ENCODE measurements at places on chromosomes 11 and 22.

DNA sequence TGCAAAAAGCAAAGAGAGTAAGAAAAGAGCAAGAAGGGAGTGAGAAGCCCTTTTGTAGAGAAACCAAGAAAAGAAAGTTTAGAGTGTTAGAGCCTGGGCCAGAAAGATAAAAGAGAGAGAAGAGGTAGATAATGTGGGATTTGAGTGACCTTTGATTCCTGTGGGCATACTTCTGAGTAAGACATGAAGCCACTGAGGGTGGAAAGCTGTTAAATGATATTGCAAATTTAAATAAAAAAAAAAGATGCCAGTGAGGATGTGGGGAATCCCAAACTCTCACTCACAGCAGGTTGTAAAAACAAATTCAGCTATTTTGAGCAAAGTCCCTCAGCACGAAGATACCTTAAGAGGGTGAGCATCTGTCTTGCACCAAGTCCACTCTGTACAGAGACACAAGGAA is 59.4 kb upstream of the TOP3B start:
- DNase-seq = no peak

DNA sequence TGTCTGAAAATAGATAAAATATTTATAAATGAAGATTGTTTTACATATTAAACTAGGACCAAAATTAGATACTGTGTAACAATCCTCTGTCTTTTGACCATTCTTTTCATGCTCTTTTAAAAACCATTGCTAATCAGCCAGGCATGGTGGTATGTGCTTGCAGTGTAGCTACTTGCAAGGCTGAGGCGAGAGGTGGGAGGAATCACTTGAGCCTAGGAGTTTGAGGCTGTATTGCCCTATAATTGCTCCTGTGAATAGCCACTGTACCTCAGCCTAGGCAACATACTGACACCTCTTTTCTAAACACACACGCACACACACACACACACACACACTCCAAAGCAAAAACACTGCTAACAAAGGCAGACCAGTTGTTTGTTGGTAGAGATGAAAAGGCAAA is 259.2 kb downstream of the JRKL start:
- DNase-seq = no peak

- DNase-seq = no peak
These were observed 541.4 kb downstream of the BRD1 start for GRCh38 chr22:49286181-49286760.

GRCh38 chr22:48488149-48488551 is 1339.5 kb downstream of the BRD1 start:
- DNase-seq = no peak

GRCh38 chr22:46374663-46375474 is 39.4 kb downstream of the TRMU start:
- DNase-seq = no peak

GRCh38 chr11:31521497-31522150 is 12.1 kb downstream of the ELP4 start:
- no peak for DNase-seq

DNA sequence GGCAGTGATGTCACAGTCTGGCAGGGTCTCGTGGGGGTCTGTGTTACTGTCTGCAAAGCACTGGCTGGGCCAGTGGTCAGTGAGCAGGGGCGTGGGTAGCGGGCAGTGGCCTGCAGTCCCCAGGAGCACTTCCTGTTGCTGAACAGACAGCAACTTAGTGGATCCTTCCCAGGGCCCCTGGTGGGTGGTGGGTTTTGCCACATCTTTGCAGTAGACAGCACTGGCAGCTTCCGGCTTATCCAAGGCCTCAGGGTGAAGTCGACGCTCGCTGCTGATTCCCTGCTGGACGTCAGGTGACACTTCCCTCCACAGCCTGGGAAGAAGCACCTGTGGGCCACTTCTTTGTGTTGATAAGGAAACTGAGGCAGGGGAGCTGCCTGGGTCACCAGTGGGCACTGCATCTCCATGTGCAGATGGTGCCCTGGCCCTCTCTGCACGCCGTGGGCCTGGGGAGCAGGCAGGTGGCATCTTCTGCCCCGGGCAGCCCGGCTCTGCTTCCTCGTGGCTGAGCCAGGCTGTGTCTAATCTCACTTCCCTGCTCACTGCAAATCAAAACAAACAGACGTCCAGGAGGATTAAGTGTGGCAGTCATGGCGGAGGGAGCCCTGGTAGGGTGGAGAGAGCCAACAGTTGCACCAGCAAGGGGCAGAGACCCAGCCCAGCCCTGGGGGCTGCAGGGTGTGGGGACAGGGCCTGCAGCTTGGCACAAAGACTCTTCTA is 79.8 kb downstream of the KCNQ1 start:
- no peak for DNase-seq

DNA sequence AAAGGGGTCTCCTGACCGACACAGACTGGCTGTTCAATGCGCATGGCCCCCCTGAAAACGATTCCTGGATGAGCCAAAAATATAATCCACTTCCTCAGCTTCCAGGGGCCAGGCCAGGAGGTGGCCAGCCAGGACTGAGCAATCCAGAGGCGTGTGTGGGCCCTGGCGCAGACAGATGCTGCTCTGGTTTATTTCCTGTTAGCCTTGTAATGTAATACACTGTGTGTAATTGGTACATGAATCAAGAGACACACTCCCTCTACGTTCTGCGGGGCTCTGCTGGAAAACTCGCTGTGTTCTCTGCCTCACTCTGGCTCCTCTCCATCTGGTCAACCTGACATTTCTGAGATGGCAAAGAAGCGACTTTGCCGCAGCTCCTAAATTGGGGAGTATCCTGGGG is 26.3 kb upstream of the ISX start:
- no peak for DNase-seq

DNA sequence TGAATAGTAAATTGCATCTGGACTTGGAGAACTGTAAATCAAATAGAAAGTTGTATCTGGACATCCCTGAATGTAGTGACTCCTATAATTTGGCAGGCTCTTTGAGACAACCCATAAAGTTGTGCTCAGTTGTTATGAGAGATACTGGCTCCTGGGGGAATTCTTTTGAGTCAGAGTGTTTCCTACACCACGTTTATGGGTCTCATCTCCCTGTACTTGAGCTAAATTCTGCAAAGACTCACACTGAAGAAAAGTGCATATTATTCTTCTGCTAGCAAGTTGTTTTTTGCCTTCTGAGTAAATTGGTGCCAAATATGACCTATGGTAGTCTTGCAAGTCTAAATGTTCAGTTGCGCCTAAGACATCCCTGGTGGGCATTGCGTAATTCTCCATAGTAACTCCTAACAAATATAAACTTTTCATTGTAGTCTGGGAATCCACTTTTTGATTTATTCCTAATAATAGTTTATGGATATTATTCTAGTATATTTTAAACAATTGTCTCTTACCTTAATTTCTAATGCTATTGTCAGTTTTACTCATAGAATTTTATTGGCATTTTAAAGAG is 5.0 kb downstream of the ZNF215 start:
- DNase-seq = no peak

- DNase-seq = no peak
These were observed 41.4 kb downstream of the DGCR2 start for GRCh38 chr22:19080853-19081252.

DNA sequence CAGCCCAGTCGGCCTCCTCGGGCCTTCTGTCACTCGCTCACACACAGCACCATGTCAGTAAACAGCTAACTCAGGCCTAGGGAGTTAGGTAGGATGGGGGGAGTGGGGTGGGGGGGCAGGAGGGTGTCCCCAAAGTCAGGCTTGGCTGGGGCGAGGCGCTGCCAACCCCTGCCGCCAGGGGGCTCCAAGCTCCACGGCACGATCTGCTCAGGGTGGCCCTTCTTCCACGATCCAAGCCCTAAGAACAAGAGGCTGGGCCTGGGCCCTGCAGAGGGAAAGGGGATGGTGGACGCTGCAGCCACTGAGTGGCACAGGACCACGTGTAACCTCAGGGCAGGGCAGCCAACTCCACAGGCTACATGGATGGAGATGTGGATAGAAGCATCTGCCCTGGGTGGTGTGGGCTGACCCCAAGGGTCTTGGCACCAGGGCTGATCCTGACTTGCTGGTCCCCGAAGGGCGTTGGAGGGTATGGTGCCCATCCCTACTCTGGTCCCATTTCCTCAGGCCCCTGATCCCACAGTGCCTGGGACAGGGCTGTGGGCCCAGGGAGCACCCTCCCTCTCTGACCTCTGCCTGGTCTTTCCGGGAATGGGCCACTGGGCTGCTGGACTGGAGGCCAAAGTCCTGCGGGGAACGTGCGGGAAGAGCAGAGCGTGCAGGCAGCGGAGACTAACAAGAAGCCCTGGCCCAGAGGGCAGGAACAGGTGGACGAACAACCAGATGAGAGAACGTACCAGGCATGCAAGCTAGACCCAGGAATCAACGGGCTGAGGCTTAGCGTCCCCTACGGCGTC is 29.1 kb upstream of the TXNRD2 start:
- peak; percentile 65 for DNase-seq

DNA sequence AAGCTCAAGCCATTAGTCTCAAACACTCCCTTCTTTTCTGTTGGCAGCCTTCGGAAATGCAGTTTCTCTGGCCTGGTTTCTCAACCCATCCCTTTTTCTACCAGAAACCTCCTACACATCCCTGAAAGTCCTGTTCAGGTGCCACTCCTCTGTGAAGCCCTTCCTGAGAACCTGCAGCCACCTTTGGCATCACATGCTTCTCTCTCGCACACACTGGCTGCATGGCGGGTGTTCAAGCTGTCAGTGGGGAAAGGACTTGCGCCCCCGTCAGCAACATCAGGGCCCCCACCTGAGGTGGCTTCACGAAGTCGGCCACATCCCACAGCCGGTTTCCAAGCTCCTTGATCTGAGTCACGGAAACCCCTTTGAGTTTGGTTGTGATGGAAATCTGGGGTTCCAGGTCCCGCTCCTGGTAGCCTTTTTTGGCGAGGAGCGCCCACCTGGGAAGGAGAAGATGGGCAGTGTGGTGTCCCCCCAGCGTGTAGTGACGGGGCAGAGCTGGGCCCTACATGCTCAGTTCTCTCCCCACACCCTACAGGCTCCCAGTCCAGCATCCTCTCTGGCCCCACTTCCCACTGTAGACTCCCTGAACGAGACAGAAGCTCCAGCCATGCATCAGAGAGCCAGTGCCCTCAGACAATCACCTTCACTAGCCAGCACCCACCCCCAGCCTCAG is 1.7 kb upstream of the LRRC74B start:
- DNase-seq = no peak

DNA sequence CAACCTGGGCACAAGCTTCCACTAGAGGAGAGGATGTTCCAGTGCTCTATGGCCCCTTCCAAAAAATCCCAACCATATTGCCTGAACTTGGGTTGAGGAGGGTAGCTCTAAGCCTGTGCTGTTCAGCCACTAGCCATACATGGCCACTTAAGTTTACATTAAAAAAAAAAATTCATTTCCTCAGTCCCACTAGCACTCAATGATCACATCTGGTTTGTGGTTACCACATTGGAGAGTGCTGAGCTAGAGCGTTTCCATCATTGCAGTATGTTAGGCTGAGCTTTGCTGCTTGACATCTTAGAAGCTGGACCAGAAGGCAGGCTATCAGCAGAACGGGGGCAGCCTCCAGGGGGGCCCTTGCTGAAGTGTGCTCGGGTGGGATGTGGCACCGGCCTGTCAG is 43.5 kb upstream of the CYP2D6 start:
- no peak for DNase-seq

GRCh38 chr11:65634905-65635731 is 2.8 kb upstream of the SIPA1 start:
- DNase-seq = no peak

DNA sequence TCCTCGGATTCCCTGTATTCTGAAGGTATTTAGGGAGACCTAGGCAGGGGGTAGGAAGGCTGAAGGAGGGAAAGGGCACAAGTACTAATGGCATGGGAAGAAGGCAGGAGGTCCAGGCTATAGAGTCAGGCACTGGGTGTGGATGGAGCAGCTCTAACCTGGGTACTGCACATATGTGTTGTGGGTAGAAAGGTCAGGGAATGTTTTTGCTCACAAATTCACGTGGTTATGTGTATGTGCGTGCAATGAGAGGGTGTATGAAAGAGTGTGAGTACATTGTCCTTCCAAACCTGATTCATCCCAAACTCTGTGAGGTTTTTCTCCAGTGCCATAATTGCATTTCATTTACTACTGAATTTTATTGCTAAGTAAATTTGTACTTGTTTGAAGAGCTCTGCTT is 23.2 kb downstream of the DNHD1 start:
- DNase-seq = no peak

DNA sequence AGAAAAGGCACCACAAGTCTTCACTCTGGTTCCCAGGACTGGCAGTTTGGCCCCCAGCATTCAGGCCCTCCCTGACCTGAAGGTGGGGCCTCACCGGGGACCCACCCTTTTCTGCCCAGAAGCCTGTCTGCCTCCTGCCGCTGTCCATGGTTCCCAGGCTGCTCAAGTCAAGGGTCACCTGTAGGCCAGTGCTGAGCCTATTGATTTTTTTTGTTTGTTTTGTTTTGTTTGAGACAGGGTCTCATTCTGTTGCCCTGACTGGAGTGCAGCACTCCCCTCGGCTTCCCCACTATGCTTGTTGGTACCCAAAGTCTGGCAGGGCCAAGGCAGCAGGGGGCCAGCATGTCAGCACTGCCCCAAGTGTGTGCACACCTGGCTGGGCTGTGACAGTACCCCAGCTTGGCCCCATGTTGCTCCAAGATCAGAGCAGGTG is 11.0 kb upstream of the MED17 start:
- no peak for DNase-seq

DNA sequence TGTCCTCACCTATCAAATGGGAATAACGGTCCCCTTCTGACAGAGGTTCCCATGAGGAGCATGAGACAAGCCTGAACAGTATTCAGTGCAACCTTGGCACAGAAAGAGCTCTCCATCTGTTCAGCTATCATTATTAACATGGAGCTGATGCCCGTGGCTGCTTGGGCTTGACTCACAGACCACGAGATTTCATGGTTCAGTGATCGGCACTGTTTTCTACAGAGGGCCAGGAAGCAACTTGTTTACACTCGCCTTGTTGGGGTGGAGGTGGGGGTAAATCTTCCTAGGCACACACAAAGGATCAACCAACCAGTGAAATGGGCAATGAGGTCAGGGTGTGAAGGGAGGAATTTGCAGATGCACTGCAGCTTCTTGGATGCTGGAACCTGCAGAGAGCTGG is 88.2 kb downstream of the CWC15 start:
- no peak for DNase-seq

GRCh38 chr22:50268655-50269113 is 1.5 kb downstream of the MAPK11 start:
- no peak for DNase-seq

DNA sequence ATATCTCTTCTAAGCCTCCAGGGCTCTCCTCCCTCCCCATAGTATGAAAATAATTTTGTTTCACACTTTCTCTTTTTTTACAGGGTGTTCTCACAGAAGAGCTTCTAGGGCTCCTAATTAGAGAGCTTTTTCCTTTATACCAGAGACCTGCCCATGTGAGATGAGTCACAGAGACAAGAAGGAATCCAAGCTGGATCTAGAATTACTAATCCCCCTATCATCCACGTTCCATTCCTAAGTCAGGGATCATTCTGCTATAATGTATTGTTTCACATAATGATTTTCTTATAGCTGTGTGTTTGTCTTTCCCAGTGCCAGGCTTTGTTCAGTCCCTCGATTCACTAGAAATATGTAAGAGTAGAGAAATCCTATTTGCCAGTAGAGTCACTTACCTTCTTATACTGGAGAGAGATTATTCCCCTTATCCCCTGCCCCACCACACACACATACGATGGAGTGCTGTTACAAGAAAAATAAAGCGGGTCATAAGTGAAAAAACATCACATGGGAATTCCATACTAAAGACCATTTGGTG is 778.3 kb upstream of the LRRC4C start:
- DNase-seq = no peak

Data from activated naive CD8-positive, alpha-beta T cell treated with anti-CD3 and anti-CD28 coated beads, Interleukin-2, amount 50 U/mL, for 16 hours (primary cell).